Endothelial cell (in vitro differentiated cells): ENCODE measurements at places on chromosomes 7 and 10.

DNA sequence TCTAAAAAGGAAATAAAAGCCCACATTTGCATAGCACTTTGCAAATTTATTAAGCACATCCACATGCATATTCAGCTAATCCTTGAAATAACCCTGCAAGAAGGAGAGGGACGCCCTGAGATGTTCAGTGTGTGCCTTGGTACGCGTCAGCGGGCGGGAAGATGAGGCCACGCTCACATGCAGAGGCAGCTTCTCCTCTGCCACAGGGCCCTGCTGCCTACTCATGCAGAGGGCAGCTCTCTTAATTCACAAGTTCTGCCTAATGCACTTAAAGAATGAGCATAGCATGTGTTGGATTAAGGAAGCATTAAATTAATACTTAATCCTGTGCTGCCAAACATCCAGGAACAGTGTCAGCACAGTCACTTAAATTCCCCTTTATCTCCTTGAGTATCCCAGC is 132.3 kb downstream of the HECW1 start:
- no peak for DNase-seq

DNA sequence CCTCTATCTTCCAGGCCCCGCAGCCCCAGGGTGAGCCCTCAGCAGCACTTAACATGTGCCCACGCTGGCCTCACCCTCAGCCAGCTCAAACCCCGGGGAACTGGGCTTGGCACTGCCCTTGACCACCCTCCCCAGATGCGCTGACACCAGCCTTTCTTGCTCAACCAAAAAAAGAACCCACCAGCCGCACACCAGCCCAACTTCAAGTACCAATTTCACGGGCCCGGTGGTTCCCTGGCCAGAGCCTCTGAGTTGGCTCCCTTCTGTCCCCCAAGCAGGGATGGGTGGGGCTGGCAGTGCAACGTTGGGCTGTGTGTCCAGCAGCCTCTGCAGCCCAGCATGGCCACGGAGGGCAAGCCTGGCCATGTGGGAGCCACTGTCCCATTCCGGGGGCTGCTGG is 96.3 kb downstream of the COL13A1 start:
- no peak for DNase-seq

- no peak for DNase-seq
Observed at GRCh38 chr7:152583006-152583405, 92.9 kb downstream of the XRCC2 start.

DNA sequence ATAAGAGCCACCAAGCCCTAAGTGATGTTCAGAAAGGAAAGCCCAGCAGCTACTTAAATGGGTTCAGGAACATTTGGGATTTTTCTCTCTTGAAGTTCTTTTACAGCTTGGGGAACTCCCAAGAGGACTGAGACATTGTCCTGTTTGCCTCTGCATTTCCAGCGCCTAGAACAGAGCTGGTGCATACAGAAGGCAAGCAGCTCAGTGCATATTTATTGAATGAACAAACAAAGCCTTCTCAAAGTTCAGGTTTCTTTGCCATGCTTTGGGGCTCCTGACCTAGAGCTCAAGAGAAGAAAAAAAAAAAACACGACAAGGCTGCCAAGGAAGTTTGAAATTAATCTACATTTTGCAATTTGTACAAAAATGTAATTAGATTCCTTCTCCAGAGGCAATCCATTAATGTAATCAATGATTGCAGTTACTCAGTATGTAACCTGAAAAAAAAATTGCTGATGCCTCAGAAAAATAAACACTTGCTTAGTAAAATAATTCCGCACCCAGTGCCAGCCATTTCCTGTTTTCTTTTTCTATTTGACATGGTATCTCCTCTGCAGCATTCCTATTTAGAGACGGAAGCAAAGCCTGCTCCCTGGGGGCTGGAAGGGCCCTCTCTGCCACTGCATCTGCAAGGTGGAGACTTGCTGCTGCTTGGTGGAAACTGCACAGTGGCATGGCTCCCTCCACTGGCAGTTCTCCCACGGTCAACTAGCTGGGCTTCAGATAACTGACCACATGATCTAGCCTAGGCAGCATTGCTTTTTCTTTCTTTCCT is 157.3 kb downstream of the TMEM178B start:
- DNase-seq: peak; percentile 45

GRCh38 chr10:570628-571163 is 118.8 kb downstream of the DIP2C start:
- DNase-seq: no peak

DNA sequence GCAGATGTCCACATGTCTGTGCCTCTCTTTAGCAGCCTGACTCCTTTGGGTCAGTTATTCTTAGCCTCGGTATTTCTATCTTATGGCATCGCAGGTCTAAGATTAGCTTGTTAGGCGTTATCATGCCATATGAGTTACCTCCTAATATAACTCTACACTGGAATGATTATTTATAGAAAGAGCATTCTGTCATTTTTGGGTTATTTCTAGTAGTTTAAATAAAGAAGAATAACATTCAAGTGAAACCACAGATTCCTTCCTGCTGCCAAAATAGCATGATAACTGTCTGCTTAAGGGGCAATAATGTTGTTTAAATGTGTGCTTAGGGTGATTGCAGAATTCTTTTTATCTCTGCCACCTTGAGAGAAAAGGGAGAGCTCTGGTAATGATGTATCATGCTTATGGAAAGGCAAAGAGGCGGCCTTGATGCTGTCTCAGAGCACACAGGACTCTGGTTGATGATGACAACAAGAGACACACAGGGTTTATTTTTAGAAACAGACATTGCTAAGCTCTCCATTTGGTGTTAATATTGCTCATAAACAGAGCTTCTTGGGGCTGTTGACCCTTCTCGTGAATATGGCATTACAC is 10.4 kb downstream of the HDAC9 start:
- no peak for DNase-seq

GRCh38 chr7:134636008-134636449 is 10.6 kb upstream of the BPGM start:
- no peak for DNase-seq

- no peak for DNase-seq
Observed at GRCh38 chr7:139043823-139044812, 8.3 kb upstream of the ZC3HAV1L start.

GRCh38 chr7:47693216-47693615 is 111.3 kb upstream of the TNS3 start:
- DNase-seq: no peak

DNA sequence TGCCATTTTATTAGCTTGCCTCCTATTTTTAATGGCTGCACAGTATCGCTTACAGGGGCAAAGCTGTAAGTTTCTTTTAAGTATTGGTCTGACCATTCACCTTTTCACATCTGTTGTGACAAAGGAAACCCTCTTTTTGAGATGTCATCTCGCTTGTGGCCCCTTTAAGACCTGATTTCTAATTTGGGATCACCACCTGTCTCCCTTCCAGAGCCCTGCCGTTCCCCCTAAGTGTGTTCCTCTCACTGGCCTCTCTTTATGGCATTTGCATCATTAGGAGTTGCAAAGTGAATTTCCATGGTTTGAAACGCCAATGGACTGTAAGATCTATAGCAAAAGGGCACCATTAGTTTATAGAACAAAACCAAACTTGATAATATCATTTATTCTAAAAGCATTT is 1.4 kb downstream of the EPDR1 start:
- no peak for DNase-seq

DNA sequence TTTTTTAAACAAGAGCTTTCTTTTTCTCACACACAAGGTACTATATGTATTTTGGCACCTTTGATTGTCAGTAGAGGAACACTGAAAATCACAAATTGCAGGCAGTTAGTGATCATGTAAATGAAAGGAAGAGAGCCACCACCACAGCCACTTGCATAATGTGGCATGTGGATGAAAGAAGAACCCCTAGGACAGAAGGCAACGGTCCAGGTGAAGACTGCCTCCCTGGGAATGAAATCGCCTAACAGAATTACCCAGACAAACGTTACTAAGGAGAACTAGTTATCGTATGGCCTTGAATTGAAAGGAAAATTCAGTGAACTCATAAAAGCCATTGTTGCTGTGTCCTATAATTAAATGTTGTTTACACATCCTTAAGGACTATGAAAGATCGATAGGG is 41.2 kb upstream of the PTPRZ1 start:
- DNase-seq: no peak

GRCh38 chr7:91397096-91397495 is 132.9 kb downstream of the FZD1 start:
- no peak for DNase-seq

- no peak for DNase-seq
Observed at GRCh38 chr7:2750004-2750407, 62.0 kb downstream of the AMZ1 start.

- DNase-seq: no peak
Observed at GRCh38 chr7:57414415-57414814, 35.6 kb upstream of the ZNF716 start.

DNA sequence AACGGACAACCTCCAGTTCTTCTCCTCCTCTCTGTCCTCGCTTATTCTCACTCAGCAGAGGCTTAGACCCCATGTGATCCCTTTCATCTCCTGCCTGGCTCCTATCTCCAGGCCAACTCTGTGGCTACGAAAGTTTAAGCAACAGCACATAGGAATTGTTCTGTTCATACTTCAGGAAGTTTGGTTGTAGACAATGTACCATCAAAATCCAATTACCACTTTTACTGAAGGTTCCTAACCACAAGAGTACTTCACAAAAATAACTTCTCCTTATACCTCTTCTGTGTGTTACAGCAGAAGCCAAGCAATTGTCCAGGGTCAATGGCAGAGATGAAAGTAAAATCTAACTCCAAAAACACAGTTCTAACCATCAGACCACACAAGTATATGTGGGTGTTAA is 80.0 kb downstream of the SLC25A13 start:
- no peak for DNase-seq

DNA sequence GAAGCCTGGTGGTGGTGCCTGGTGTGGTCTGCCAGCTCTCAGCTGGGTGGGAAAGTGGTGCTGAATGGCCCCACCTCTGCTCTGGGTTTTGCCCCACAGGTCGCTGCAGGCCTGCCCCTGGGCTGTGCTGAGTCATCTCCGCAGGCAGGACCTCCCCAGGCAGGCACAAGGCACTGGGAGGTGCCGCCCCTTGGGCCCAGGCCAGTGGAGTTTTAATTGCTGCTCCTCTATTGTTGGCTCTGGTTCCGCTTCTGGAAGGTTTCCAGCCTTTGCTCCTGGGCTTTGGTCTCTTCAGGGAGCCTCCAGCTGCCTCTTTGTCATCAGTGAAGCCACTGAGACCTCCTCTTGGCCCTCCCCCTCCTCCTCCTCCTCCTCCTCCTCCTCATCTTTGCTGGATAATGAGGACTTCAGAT is 180.3 kb upstream of the GRB10 start:
- DNase-seq: no peak

DNA sequence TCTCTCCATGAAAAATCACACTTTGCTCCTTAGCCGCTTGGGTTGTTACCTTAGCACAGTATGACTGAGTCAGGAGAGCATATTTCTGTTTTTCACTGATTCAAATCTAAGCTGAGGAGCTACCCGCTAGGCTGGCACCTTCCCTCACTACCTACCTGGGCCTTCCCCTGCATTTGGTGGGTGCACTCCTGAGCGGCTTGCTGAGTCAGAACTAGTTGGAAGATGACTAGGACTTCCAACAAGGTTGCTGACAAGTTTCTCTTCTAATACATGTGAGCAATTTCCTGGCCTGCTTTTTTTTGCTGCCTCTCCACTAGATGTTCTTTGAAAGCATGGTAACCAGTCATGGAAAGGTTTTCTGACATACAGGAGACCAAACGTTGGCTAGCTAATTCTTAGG is 43.8 kb upstream of the SEC61G start:
- DNase-seq: no peak

- DNase-seq: no peak
Observed at GRCh38 chr7:1022801-1023465, 21.4 kb upstream of the GPR146 start.

- DNase-seq: no peak
Observed at GRCh38 chr10:49382226-49382625, 13.7 kb downstream of the DRGX start.

DNA sequence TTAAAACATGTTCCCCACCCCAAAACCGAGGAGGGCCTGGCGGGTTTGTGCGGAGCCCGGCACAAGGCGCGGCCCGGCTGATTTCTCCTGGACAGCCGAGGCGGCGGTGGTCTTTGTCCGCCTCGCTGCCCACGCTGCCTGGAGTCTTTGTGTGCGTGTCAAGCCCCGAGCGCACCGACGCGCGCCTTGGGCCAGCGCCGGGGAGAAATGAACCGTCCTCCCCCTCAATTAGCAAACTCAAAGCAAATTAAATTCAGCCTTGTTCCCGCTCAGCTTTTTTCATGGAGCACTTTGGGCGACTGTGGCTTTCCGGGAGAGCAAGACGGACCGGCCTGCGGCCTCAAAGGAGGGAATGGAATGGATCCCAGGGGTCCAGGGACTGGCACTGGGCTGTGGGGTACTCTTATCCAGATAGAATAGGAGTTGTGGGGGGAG is 4.1 kb downstream of the EMX2 start:
- no peak for DNase-seq

DNA sequence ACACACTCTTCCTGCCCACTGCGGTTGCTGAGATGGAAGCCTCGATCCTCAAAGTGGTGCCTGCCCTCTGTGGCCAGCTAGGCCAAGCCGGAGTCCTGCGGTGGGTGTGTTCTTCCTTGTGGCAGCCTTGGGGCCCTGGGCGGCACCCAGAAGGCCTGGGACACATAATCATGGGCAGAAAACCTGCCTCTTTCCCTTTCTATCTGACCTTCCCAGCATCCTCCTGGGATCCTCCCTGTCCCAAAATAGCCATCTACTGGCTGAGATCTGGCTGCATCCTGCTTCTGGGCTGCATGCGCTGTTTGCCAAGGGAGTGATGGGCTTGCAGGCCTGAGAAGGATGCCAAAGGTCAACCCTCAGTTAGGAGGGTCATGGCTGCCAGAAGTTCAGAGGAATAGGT is 23.9 kb downstream of the COL13A1 start:
- DNase-seq: no peak

DNA sequence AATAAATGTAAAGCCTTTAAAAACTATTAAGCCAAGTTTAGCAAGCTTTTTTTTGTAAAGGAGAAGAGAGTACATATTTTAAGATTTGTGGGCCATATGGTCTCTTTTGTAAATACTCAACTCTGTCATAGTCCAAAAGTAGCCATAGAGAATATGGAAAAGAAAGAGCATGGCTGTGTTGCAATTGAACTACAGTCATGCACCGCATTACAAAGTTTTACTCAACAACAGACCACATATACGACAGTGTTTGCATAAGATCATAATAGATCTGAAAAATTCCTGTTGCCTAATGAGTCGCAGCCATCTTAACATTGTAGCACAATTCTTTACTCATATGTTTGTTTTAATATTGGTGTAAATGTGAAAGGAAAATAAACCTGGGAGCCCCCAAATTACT is 440.8 kb downstream of the HTR7 start:
- DNase-seq: no peak

DNA sequence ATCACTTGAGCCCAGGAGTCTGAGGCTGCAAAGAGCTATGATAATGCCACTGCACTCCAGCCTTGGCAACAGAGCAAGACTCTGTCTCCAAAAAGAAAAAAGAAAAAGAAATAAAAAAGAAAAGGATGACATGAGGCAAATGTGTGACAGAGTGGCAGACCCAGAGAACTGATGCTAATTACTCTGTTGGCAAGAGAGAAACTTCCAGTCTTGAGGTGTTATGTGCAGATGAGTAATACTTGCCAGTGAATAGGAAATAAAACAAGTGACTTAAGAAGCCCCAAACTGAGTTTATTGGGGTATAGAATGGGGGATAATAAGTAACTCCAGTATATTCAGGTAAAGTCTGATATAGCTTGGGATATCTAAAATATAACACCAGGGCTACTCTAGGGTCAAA is 9.5 kb upstream of the ANXA7 start:
- DNase-seq: no peak
